ENCODE measurements at places on chromosomes 1 and 21.
A peak's percentile ranks its signal among the peaks of the same experiment; 100 is the strongest.

GRCh38 chr1:60746278-60746791, 336.0 kb upstream of the NFIA start:
- peak; percentile 32 for DNase-seq

- DNase-seq, result no peak
These were observed at the start of gene ZBTB8A for GRCh38 chr1:32538887-32539583. Gene ZBTB8A (plus strand): TSS chr1:32539427. CDS start chr1:32592932, 53,505 bp downstream.

- DNase-seq, result no peak
These were observed 31.9 kb downstream of the GNPAT start for GRCh38 chr1:231272880-231273279.

DNA sequence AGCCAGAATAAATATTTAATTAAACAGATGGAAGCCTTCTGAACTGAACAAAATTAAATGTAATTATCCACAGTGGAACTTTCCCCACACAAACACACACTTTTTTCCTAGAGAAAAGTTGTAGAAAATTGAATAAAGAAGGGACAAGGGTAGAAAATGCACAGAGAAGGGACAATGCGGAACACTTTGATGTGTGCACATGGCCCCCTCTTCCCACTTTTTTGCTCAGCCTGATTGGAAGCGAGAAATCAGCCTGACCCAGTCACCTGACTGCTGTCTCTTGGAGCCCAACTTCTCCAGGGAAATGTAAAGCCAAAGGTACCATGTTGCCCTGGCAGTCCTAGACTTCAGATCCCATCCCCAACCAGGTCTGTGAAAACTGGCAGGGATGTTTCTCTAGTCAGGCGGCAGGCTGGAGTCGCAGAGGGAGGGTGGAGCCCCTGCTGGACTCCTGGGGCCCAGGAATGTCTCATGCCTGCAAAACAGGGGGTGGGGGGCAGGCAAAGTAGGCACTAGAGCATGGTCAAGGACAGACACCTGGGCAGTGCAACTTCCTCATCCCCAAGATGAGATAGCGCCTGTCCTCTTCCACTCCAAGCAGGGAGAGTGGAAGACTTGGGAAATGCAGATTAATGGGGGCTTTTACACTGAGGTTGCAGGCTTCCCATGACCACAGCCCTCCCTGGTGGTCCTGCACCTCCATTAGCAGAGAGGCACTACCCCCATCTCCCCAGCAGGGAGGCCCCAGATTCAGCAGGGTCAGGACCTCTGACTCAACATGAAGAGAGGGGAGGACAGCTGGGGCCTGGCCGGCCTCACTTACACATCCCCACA, 2.8 kb downstream of the CERS2 start:
- no peak for DNase-seq

- DNase-seq, result no peak
These were observed 1395.5 kb downstream of the PLA2G4A start for GRCh38 chr1:188224263-188224662.

DNA sequence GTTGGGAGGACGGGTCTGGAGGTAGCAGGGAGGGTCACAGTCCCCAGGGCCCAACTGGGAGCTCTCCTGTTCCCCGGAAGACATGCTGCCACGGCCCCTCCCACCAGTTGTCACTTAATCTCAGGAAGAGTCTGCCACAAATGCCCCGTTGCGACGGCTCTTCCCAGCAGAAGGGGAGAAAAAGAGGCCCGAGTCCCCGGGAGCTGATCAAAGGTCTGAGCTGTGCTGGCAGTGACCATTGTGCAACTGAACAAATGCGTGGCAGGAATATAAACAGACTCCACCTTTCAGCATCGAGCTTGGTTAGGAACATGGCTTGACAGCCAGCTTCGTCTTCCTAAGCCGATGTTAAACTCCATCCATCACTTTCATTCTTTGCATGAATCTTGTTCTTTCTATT, 27.8 kb upstream of the ZBTB21 start:
- DNase-seq, result no peak

DNA sequence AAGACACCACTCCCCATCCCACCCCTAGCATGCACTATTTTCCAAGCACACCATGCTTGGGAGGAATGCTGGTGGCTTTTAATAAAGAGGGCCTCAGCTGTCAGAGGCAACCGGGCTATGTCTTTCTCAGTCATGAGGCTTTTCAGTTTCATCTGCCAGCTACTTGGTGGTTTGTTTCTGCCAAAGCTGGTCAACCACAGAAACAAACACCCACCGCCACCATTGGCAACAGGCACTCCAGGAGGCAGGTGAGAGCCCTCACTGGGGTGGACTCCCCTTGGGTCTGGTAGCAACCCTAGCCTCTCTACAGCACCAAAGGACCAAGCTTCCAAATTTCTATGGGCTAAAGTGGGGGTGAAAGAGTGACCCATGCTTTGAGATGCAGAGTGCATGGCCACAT, 54.3 kb upstream of the CD1D start:
- no peak for DNase-seq

GRCh38 chr1:244439391-244440032, 12.2 kb downstream of the ADSS2 start:
- DNase-seq, result no peak

DNA sequence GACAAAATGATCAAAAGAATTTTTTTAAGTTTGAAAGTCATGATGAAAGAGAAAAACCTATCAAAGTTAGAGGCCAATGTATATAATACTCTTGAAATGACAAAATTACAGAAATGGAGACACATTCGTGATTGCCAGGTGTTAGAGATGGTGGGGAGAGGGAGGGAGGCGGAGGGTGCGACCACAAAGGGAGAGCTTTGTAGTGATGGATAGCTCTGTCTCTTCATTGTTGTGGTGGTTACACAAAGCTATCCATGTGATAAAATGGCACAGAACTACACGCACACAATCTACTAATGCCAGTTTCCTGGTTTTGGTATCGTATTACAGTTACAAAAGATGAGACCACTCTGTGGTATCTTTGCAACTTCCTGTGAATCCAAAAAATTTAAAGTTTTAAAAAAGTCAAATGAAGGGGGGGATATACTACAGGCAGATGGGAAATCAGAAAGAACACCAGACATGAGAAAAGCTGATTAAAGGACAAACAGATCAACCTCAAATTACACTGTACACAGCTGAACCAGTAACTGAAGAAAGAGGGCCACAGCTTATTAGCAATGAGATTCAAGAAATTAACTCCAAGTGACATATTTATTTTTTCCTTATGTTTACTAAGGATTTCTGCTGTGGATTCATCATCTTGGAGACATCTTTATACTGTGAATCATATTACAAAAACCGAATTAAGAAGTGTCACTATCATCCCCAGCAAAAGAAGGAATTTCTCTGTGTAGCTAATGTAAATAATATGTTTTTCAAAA, 199.1 kb downstream of the SLC45A1 start:
- DNase-seq, result no peak

- DNase-seq, result peak; percentile 5
These were observed at the start of gene DCDC2B for GRCh38 chr1:32208891-32209328. Gene DCDC2B (plus strand): TSS chr1:32209089. CDS start chr1:32209094, 5 bp downstream.

DNA sequence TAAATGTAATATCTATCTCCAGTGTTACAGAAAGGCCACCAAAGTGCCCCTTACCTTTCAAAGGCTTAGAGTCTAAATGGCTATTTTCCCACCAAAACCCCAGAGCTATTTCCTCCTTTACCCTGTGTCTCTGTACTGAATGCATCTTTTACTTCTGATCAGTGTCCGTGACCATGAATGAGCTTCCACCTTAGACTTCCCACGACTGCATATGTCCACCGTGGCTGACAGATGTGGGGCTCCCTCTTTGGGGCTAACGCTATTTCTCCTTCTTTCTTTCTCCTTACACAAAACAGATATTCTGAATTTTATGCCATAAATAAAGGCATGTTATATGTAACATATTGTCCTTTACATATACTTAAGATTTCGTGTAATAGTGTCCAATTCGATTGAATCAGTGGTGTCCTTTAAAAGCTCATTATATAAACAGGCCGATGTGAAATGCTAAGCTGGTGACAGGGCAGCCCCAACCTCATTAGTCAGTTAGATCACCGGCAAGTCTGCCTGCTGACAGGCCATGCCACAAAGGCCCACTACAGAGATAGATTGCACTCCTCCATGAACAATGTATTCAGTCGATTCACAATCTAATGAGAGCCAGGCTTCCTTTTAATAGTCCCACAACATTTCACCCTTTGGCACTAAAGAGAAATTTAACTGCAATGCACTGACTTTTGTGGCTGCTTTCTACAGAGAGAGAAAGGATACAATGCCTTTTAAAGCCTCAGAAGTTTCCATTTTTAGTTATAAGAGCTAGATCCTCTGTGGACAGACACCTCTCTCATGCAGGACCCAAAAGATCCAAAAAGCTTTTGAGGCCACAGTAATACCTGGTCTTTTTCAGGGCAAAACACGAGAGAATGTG, 297.9 kb downstream of the PCP4 start:
- no peak for DNase-seq

DNA sequence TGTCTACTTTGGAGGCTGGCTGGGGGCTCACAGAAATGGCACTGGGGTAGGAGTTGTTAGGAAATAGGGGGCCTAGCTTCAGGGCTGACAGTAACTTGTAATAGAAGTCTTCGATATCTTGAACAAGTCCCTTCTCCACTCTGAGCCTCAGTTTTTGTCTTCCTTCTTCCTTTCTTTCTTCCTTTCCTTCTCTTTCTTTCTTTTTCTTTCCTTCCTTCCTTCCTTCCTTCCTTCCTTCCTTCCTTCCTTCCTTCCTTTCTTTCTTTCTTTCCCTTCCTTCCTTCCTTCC, 12.9 kb downstream of the BTG2 start:
- DNase-seq, result no peak

GRCh38 chr21:36803816-36804439, 105.0 kb downstream of the SIM2 start:
- DNase-seq, result no peak

DNA sequence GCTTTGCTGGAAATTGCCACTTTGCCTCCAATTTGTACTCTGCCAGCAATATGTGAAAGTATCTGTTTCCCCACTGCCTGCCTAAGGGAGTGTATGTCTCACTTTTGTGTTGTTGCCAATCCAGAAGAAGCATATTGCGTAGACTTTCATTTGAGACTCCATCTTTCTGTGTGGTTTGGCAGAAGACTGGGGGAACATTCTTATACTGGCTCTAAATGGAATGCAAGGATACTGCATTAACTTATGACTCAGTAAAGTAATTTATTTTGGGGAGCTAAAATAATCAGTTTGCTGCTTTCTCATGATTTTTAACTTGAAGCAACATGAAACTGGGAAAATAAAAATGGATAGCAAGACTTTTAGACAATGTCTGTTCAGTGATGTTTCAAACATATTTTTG, 107.7 kb upstream of the TMPRSS2 start:
- no peak for DNase-seq

GRCh38 chr1:197358959-197359358, 90.9 kb downstream of the CRB1 start:
- DNase-seq, result no peak

DNA sequence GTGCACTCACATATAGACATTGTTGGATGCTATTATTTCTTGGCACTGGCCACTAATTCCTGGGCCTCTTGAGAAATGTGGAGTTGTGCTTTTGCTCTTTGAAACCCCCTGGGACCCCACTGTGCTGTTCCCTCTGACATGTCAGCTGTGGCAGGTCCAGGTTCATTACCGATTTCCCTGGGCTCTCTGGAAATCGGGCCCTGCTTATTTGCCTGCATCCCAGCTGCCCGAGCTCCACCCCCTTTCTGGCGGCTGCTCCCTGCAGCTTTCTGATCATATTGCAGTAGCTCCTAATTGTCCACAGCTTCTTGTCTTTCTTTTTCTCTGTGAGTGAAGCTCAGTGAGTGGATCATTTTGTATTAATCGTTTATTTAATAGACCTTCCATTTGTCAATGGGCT, 183.7 kb upstream of the FAM78B start:
- no peak for DNase-seq

DNA sequence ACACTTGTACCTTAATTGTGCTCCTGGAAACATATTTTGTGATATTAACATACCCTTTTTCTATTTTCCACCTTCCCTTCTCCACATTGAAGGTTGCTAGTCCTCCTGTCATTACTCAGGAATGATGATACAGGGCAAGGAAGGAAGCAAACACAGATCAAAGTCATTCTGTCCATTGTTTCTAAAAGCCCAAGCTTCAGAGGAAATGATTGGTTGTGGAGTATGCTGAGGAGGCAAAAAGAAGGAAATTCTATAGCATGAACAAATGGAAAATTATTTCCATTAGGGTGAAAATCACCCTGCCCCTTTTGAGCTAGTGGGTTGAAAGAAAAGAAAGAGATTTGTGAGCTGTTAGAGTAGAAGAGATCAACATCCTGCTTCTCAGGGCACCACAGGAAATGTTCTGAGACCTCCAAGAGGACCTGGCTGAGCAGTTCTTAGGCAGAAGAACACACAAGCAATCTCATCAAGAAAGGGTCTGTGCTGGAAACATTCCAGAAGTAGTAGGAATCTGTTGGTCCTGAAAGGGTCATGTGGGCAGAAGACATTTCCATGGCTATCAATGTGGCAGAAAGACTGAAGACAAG, 29.0 kb upstream of the PRRX1 start:
- no peak for DNase-seq

DNA sequence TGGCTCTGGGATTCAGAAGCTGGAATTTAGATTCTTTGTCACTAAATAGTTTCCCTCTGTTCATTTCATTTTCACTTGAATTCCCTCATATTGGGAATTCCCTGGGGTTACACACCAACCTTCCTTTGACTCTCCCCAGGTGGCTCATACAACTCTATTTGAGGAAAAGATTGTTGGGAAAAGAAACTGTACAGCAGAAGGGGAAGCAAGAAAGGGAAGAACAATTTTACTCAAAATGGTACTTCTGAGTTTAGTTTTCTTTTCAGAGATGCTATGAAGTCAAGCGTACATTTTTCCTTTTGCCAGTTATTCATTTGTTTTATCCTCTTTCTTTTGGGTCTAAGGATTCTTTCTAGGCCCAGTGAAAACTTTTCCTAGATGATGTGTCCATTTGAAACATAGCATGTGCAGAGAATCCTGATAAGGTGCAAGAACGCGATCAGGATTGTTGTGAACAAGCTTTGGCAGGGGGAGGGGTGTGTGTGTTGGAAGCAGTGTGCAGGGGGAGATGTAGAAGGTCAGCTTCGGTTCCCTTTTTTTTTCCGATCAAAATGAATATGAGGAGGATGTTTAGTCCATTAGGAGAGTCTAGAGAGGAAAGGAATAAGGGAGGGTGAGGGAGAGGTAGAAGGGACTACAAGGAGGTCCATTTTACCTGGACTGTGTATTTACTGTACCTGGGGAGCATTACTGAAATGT, 26.8 kb upstream of the CD1D start:
- no peak for DNase-seq

DNA sequence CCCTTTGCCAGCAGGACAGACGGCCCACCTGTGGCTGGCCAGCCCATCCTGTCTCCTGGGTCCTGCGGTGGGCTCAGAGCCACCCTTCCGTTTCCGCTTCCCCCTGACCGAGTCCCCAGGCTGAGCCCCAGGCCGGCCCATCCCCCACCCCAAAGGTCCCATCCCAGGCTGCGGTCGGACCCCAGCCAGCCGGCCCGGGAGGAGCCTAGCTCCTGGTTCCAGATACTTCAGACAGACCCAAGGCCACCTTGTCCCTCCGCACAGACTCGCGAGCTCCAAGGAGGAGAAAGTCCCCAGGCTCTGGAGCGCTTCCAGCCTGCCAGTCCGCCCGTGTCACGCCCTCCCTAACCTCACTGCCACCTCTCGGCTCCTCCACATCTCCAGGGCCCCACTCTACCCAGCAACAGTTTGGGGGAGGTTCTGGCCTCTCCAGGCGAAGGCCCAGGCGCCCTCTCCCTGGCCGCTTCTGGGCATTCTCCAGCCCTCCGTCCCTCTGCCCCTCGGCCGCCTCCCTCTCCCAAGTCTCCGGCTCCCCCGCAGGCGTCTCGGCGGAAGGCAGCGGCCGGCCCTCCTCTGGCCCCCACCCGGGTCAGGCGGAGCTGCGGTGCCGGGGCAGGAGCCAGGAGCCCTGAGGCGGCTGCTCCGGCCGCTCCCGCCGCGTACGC, 835 bp downstream of the LRRN2 start:
- DNase-seq, result no peak

Data from anterior cingulate cortex (tissue), 58 donors.